ENCODE measurements at places on chromosomes 12 and 14. TPM values are rescaled to one million over a fixed set of nuclear protein-coding genes. Genes with fewer than 3 reads are reported as not detected.

DNA sequence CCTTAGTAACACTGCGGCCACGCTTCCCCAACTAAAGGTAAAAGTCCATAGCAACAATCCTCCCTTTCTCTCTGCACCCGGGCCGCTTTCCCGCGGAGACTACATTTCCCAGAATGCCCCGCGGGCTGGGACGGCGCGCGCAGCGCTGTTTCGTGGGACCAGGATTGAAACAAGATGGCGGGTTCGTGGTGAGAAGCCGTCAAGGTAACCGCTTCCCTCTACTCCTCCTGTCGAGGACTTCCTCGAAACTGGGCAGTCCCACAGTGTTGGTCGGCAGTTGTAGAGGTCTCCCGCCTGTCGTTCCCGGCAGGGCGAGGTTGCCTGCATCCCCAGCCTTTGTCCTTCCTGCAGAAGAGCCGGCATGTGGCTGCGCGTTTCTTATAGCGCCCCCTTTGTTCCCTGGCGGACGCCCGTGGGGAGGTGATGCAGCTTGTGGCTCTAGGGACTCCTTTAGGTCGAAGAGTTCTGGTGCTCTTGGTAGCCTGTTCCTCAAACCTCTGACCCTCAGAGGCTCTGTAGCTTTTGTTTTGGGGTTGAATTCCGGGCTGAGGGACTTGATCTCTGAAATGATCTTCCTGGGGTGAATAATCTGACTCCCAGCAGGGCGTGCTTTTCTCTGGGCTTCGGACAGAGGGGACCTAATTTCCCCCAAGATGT, at the start of gene MRPL42:
Gene MRPL42, plus strand, starts transcription at position 164 of the 657 bp plus-strand sequence. CDS start 1,772 bp downstream, outside the sequence.
- peak; percentile 94 for DNase-seq

CELA1 gene
- total RNA-seq, result not detected

- no peak for DNase-seq
Observed at GRCh38 chr12:53803703-53804102, 51.9 kb upstream of the CISTR start.

GRCh38 chr12:101759396-101760047, 20.3 kb upstream of the SYCP3 start:
- no peak for DNase-seq

DNA sequence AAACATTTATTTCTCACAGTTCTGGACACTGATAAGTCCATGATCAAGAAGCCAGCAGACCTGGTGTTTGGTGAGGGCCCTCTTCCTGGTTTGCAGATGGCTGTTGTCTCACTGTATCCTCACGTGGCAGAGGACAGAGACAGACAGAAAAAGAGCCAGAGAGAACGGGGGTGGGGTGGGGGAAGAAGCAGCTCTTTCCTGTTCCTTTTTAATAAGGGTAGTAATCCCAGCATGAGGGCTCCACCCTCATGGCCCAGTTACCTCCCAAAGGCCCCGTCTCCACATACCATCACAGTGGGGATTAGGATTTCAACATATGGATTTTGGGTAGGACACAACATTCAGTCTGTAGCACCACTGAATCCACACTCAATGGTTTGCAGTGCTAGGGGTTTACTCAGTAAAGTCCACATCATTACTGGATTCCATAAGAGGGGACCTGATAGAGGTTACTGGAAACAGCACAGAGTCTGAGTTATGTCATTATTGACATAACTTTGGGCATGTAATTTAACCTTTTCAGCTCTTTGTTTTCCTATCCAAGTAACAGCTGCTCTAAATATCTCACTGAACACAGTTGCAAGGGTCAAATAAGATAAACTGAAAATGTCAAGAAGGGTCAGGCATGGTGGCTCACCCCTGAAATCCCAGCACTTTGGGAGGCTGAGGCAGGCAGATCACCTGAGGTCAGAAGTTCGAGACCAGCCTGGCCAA, 53.2 kb downstream of the RPAP3 start:
- no peak for DNase-seq

SDR9C7 gene
- not detected for total RNA-seq

OR6C4 gene
- total RNA-seq, result not detected

DDHD1 gene
- 18.0 TPM for total RNA-seq

DNA sequence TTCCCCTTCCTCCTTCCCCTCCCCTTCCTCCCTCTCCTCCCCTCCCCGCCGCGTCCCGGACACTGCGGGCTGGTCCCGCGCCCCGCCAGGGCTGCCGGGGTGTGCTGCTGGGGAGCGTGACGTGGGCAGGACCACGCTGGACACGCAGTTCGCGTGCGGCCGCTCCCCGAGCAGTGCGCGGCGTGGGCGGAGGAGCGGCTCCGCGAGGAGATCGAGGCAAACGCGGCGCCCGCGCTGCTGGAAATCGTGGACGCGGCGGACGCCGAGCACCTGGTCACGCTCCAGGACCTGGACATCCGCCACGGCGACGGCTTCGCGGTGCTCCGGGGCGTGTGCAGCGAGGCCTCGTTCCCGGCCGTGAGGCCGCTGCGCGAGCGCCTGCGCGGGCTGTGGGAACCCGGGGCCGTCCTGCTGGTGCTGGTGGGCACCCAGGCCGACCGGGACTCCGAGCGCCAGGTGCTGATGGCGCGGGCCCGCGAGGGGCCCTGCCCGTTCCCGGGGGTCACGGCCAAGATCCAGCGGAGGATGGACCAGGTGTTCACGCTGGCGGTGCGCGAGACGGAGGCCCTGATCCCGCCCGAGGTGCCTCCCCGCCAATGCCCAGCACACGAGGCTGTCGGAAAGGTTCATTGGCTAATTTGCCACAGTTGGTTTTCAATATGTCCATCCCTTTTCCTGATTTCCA, 84.3 kb downstream of the TNFAIP2 start:
- DNase-seq, result no peak

- DNase-seq, result no peak
Observed at GRCh38 chr12:132003846-132004245, 54.1 kb downstream of the EP400 start.

- no peak for DNase-seq
Observed at GRCh38 chr12:8639936-8640335, 22.7 kb downstream of the MFAP5 start.

PRB2 gene
- not detected for total RNA-seq

- no peak for DNase-seq
Observed at GRCh38 chr12:91562476-91562875, 379.9 kb upstream of the DCN start.

AKAP3 gene
- 3.5 TPM for total RNA-seq

DNA sequence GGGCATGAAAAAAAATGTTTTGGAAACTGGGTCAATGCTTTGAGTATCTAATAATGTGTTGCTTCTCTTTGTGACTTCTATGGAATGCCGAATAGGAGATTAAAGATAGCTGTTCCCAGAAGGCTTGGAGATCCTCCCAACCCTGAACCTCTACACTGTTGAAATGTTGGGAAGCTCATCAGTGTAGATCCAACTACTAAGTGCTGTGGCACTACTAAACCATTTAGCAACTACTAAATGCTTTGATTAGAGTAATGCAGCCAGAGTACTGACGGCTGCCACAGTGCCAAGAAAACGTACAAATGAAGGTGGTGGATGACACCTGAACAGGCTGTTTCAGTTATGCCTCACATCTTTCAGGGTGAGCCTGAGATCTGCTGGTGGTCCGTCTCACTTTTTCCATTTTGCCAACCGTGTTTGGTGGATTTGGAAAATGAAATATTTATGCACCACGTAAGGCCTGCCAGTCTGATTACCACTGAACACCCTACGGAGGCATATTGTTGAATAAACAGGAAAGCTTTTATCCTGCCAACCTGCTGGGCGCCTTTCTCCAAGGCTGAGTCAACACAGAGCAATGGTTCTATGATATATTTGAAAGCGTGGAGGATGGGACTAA, 938.0 kb upstream of the FLRT2 start:
- DNase-seq, result no peak

DNA sequence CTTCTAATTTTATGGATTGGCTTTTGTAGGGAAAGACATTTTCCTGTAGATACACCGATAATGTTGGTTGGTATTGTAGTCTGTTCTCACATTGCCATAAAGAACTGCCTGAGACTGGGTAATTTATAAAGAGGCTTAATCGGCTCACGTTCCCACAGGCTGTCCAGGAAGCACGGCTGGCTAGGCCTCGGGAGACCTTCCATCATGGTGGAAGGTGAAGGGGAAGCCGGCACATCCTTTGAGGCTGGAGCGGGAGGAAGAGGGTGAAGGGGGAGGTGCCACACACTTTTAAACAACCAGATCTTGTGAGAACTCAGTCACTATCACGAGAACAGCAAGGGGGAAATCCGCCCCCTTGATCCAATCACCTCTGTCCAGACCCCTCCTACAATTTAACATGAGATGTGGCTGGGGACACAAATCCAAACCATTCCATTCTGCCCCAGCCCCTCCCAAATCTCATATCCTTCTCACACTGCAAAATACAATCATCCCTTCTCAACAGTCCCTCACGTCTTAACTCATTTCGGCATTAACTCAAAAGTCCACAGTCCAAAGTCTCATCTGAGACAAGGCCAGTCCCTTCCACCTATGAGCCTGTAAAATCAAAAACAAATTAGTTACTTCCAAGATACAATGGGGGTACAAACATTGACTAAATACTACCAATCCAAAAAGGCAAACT, 66.7 kb upstream of the EIF5 start:
- no peak for DNase-seq

DNA sequence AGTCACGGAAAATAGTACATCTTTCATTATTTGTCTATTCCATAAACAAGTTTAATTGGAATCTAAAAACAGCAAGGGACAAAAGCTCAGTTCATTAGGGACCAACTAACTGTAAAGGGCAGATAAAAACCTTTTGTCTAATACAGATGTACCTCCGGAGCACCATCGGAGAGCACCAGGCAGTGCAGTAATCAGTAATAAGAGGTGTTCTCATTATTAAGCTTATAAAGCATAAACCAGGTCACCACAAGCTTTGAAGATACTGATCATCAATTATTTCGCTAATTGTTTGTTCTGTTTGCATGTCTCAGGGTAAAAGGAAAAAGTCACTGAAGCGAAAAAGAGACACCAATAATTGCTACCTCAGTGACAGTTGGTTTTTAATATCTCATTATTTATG, 207.3 kb upstream of the PRKD1 start:
- DNase-seq, result no peak

DACT1 gene
- total RNA-seq, result 5.2 TPM

GRCh38 chr12:40907115-40907527, 214.9 kb downstream of the CNTN1 start:
- DNase-seq, result no peak

DNA sequence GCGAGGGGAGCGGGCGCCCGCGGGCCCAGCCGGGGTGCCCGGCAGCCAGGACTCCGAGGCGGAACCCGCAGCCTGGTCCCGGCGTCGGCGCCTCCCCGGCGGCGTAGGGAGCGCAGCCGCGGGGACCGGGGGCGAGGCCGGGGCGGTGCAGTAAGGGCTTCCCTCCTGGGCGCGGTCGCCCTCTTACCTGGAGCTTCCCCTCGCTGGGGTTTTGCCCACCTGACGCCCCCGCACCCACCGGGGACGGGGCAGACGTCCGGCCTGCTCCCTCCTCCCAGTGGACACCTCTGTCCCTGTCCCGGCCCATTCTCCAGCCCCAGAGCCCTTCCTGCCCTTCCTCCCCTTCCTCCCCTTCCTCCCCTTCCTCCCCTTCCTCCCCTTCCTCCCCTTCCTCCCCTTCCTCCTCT, 413 bp upstream of the TUBA1C start:
- no peak for DNase-seq

LGR5 gene
- total RNA-seq, result 10.3 TPM

DNA sequence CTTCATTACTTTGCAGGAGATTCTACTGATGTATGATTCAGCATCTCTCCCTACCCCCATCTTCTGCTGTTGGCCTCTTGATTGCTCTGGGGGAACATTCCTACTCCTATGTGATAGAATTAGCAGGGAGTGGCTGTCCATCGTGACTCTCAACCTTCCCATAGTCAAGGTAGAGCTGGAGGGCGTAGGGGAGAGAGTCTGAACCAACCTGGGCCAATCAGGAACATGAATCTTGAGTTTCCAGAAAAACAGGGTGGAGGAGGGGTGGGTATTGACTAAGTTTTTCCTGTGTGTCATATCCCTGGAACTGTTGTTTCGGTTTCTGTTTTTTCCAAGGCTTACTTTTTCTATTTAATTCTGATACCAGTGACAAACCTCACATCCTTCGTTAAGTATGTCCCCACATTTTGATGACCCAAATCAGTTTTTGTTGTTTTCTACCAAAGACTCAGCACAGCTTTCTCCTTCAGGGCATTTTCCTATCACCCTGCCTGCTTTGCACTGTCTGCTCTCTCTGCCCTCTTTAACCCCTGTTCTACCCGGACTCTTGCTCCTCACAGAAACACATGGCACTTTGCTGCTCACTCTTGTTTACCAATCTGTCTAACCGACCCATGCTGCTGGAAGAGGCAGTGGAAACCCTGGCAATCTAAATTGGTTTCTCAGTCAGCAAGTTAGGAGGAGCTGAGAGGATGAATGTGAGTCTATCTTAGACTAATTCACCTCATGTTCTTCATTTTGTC, 1428.3 kb downstream of the AACS start:
- no peak for DNase-seq

- no peak for DNase-seq
Observed at GRCh38 chr12:16163146-16163545, 114.3 kb downstream of the SLC15A5 start.

SPRYD4 gene
- total RNA-seq, result 4.9 TPM

GRCh38 chr12:100442403-100442802, 31.3 kb upstream of the NR1H4 start:
- DNase-seq, result no peak

GLIPR1L1 gene
- not detected for total RNA-seq

GRCh38 chr12:132617135-132617701, 1.4 kb upstream of the P2RX2 start:
- DNase-seq, result no peak

DNA sequence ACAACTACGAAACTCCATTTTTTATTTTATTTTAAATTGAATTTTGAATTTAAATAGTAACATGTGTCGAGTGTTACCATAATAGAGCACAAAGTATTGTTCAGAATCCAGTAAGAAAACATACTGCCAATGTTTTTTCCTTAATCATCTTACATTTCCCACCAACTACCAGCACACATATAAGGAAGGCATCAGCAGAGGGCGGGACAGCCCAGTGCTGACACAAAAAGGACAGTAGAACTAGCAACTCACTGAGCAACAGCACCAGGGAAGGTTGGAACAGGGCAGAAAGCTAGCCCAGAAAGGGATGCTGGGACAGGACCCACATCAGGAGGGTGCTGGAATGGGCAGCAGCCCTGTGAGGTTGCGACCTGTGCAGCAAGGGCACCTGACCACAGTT, 43.9 kb downstream of the DICER1 start:
- no peak for DNase-seq

LRIG3 gene
- 24.5 TPM for total RNA-seq

GRCh38 chr14:31205681-31206535, 1.7 kb downstream of the HECTD1 start:
- DNase-seq, result no peak

OR5AU1 gene
- not detected for total RNA-seq

DNA sequence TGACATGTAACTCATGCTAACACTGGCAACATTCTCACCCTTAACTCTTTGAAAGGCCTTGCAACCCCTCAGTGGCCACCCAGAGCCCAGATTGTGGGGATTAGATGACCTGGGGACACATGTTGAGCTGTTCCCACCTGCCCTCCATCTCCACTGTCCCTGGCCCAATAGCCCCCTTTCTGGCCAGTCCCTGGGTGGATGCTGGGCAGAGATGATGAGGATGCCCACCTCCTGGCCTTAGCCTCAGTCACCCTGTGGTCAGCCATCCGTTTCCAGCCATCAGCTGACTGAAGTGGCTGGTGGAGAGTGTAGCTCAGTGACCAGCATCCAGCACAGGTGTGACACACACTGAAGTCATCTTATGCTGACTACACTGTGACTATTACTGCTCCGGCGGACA, 4.7 kb downstream of the ANHX start:
- no peak for DNase-seq
